Liver (tissue), 10 donors: ENCODE measurements at places on chromosomes 5 and 9. TPM values are rescaled to one million over a fixed set of nuclear protein-coding genes. Genes with fewer than 3 reads are reported as not detected.
A peak's percentile ranks its signal among the peaks of the same experiment; 100 is the strongest.

- no peak for DNase-seq
Measured at GRCh38 chr9:22022396-22022795, 13.3 kb upstream of the CDKN2B start.

DNA sequence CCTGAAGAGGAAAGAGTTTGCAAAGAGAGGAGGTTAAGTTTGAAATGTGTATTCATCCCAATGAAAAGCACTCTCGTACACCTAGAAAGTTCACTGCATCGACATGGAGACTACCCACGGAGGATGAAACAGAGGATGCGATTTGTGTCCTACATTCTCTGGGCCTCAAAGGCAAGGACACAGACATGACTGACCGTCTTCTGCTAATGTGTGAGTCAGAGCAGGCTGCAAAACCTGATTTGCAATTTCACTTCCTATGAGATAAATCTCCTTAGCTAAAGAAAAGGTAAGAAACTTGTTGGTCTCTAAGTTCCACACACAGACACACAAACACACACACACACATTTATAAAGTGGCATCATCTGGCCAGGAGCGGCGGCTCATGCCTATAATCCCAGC, 98.6 kb downstream of the GNAQ start:
- no peak for DNase-seq

DNA sequence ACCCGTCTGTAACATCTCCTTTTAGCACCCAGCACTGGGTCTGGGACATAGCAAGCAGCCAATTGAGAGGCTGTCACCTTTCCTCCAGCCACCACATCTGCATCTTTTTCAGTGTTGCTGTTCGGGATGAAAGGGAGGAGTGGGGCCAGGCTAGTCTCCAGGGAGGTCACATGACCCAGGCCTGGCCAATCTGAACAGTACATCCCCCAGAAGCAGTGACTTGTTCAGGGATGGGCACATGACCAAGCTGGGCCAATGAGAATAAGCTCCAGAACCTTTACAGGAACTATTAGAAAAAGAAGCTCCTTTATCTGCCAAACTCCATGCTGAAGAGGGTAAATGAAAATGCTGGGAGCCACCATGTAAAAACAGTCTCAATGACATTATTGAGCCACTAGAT, 359.0 kb downstream of the SLIT3 start:
- no peak for DNase-seq

DNA sequence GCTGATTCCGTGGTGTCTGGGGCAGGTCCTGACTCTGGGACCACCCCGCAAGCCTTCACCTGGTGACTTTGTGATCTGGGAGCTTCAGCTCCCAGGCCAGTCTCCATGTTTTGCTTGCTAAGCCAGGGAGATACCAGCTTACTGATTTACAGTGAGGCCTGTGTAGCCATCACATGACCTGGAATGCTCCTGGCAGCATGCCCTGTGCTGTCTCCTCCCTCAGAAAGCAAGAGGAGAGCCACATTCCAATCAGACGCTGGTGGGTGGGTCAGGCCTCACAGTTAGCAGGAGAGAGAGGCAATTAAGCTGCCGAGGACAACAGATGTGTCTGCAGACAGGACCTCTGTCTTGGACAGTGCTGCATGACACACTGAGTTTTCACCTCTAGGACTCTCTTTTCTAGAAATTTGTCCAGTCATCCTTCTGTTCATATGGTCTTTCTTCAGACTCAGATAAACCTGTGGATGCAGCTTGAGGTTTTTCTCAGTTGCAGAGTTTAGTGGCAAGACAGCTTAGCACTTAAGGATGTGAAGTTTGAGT, 24.4 kb upstream of the GRPEL2 start:
- peak; percentile 77 for DNase-seq

DNA sequence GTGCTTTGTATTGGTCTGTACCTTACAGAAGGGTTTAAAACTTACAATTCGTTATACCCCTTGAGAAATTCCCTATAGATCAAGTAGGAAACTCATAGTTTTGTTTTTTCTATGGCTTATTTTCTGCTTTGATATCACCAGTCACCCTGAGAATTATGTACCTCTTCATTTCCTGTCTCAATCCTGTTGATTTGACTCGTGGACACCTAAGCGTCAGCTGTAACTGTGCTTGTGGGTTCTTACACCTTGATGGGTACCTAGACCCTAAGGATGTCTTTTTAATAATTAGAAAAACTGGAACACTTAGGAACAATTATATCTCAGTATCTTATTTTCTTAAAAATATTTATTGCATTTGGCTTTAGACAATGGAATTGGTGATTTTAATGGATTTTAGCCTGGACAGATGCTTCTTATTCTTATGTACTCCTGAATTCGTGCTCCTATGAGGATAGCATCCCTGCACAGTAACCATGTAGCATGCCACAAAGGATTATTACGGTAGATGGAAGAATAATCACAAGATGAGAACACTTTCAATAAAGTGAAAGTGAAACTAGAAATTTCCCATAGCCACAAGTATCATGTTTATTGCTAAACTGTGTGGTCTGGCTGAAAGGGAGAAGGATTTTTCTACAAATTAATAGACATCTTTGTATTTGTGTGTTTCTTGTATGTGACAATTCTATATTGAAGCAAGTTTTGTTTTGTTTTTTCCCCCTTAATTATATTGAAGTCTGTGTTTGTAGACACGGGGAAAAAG, 1920.3 kb upstream of the WWC1 start:
- no peak for DNase-seq

DNA sequence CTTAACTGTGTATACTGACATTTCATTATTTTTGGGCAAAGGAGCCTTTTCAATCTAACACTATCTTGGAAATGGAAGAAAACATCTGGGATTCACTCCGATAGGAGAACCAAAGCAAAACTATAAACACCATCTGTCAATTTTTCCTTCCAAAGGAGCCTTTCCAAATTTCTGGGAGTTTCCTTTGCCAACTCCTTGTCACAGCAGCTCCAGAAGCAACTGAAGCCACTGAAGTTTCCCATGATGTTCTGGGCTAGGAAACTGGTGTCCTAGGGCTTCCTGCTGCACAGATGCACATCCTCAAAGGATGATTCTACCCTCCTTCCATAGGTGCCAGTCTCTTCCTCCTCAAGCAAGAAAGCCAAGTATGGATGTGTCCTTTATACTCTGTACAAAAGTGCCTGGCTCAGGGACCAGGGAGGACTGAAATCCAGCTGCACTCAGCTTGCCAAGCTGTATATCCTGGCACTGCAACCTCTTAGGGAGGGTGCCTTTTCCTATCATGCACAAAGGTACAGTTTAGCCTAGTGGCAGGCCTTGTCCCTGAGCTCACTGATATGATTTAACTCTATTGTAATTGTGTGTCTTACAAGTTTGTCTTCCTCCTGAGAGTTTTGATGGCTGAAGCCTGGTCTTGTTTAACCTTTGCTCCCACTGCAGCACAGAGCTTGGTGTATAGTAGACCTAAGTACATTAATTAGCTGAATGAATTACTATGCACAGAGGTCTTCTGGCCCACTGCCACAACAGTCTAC, 8.4 kb upstream of the UBAP1 start:
- peak; percentile 28 for DNase-seq

- no peak for DNase-seq
Measured at GRCh38 chr9:14349146-14349446, 35.2 kb upstream of the NFIB start.

GRCh38 chr5:41793141-41793770, 77.0 kb downstream of the OXCT1 start:
- DNase-seq: no peak

DNA sequence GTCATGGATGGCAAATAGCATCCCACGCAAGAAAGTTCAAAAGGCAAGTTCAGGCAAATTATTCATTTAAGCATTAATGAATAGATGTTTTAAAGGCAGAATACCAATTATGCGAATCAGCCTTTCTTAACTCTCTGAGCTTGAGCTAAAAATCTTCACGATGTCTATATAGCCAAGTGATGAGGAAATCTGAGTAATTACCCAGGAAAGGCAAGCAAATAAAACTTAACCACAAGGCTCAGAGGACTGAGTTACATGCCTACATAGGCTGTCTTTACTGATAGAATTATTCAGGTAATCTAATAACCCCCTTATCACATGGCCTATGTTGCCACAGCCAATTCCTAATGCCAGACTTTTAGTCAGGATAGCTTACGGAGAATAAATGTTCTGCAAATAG, 120.8 kb upstream of the MTAP start:
- no peak for DNase-seq

- no peak for DNase-seq
Measured at GRCh38 chr9:127444283-127444920, 6.8 kb downstream of the RPL12 start.

DNA sequence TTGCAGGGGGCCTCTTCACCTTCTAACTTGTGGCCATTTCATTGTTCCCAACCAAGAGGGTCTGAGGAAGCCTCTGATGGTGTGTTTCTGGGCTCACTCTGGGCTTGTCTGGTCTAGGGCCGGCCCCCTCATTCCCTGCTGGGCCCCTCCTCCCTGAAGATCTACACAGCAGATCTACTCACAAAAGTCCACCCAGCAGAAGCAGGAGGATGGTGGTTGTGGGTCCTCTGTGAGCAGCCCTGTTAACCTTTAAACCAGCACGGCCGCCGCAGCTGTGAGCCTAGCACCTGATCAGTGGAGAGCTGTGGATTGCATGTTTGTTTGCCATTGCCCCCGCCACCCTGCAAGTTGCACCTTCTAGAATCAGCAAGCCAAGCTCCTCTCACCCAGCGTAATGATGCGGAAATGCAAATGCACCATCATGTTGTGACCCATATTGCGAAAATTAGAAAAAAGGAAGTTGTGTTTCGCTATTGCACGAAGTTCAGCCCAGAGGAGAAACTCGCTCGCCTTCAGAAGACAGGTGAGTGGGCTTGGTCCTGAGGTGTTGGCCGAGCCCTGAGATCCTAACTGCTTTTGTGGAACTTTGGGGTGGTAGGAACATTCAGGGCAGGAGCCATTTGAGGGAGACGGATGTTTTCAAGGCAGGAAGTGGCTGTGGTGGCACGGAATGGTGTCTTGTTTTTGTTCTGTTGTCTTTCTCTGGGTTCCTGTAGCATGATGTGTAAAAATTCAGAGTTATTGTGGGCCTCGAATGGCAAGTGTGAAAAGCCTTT, 16.7 kb downstream of the FGD3 start:
- DNase-seq: peak; percentile 58

DNA sequence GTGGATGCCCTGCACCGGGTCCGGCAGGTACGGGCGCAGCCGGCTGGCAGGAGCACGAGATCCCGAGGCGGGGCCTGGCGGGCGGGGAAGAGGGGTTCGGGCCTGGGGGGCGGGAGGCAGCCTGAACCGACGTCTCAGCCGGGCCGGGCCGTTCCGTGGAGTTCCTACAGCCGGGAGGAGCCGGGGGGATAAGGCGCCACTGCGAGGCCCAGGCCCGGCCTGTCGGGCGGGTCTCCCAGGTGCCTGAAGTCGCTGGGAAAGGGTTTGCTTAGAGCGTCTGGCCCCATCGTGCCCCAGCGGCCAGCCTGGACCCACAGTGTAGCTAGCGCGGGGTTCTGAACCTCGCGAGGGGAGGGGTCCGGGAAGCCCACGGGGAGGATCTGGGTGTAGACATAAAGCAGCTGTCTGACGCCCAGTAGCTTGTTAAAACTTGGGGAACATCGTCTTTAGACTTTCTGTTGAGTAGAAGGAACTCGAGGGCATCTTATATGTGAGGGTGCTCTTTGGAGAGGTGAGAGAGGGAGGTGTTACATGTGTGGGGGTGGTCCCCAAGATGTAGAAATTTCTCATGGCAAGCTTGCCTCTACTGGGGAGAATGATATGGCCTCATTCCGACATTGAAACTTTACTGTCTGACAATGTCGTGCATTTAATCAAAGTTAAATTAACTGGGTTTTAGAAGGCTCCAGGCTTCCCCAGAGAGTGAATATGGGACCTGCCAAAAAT, 524 bp downstream of the FUBP3 start:
- DNase-seq: no peak

DNA sequence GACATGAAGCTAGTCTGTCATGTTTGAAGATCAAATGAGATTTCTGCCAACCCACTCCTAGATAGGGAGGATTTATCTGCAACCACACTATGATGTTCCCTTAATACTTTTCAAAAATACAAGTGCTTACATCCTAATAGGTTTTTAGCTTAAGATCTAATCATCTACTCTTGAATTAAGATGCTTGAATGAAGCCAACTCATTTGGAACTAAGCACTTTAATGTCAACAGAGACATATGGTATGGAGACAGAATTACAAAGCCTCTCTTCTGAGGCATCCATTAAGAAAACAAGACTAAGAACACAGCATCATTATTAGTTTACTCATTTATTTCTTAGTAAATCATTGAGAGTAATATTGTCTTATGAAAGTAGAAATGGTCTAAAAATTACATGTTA, 139.3 kb upstream of the NFIB start:
- DNase-seq: no peak

DNA sequence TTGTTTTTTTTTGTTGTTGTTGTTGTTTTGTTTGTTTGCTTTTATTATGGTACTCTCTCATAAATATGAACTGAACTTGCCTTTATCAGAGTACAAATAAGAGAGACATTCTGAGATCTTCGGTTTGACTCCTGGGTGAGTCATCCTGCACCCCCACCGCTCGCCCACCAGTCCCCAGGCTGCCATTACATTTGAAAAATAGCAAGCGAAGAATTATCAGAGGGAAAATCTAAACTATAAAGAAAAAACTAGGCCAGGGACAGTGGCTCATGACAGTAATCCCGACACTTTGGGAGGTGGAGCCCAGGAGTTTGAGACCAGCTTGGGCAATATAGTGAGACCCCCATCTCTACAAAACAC, 122.1 kb upstream of the MAP3K1 start:
- no peak for DNase-seq

DNA sequence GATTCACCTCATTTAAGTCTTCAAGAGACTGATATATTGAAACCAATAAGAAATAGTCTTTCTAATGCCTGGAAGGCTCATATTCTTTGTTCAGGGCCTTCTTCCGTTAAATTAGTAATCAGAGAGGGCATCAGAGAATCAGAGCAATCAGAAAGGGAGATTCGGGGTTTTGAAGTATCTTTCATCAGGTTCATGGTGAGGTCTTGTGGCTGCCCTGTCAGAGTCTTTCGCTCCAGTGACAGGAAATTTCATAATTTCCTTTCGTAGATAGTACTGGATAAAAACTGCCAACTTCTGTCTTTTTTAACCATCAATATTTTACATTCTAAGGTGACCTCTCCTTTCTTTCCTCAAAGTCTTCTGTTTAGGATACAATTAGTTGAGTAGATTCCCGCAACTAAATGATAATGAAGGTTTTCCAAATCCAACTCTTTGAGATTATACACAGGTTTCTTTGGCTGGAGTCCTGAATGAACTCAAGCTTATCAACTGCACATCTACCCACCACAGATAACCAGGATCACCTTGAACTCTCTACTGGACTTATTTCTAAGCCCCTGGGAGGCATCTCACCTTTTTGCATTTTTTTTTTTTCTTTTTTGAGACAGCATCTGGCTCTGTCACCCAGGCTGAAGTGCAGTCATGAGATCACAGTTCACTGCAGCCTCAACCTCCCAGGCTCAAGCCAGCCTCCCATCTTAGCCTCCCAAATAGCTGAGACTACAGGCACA, 5.5 kb downstream of the IL31RA start:
- DNase-seq: no peak

- DNase-seq: no peak
Measured at GRCh38 chr5:144710637-144711036, 540.0 kb downstream of the KCTD16 start.

- DNase-seq: no peak
Measured at GRCh38 chr9:137880976-137881530, 3.5 kb downstream of the CACNA1B start.

The PJA2 gene
- 26.5 TPM for polyA plus RNA-seq

The IL9 gene
- polyA plus RNA-seq: not detected

The NMRK1 gene
- 32.2 TPM for polyA plus RNA-seq

The RANBP3L gene
- 0.42 TPM for polyA plus RNA-seq

The ORM2 gene
- 5,754 TPM for polyA plus RNA-seq

The SLC6A19 gene
- 0.17 TPM for polyA plus RNA-seq

The TLX3 gene
- not detected for polyA plus RNA-seq

The GARIN3 gene
- polyA plus RNA-seq: not detected

The PCDHGB4 gene
- polyA plus RNA-seq: 0.76 TPM

The SHISAL2B gene
- not detected for polyA plus RNA-seq

The MRPS27 gene
- 31.5 TPM for polyA plus RNA-seq

The IL4 gene
- not detected for polyA plus RNA-seq
